ENCODE measurements at places on chromosomes 2 and 18.

GRCh38 chr18:32550963-32551362 is 80.3 kb upstream of the GAREM1 start:
- no peak for DNase-seq

- no peak for DNase-seq
Measured at GRCh38 chr18:73848656-73849055, 299.0 kb downstream of the FBXO15 start.

DNA sequence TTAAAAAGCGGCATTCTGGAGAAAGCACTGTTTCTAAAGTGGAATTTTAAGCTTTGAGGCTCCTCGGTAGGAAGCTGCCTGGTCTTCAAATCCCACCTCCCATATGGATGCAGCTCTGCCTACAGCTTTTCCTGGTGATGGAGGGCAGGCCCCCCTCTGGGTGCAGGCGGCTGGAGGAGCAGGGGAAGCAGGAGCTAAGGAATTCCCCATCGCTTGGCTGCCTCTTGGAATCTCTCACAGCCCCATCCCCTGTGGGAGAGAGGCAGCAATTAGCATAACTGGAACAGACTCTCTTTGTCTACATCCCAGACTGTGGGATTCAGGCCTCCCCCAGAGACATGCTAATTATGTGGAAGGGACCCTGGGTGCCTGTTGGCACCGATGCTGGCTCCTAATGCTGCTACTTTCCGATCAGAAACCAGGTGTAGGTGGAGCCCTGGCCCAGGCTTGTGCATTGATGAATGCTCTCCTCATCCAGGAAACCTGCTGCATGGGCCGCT is 51.3 kb downstream of the LIPG start:
- no peak for DNase-seq

DNA sequence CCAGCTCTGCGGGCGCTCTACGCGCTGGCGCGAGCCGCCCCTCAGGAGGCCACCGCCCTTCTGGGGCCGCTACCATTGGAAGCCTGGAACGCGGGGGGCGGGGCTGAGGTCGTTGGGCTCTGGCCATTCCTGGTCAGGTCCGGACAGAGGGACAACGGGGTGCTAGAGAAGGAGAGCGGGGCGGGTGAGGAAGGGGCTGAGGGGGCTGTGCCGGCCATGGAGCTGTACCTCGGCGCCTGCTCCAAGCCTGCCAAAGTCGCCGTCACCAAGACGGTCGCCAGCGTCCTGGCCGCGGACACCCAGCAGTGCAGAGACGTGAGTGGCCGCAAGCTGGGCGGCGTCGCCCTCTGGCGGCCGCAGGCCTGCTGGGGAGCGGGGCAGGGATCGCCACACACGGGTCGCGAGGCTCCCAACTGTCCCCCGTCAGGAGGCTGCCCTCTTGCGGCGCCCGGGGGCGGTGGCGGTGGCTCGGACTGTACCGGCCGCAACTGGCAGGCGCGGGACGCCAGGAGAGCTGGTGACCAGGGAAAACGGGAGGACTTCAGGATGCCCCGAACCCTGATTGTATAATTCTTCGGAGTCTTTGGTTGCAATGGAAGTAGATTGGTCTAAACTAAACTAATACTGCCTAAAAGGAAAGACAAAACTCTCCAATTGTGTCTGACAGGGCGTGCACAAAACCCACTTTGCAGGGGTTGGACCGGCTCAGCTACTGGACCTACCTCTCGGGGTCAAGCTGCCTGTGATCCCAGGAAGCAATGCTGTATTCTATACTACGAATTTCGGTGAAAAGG is at the start of gene FSIP2:
FSIP2 (plus strand) TSS at position 126 of the 794 bp plus-strand sequence; CDS start at position 217, 91 bp downstream.
- no peak for DNase-seq

- DNase-seq, result no peak
Measured at GRCh38 chr2:54083021-54083420, 32.4 kb upstream of the ACYP2 start.

GRCh38 chr2:137172162-137172561 is 406.8 kb downstream of the THSD7B start:
- DNase-seq, result no peak

GRCh38 chr2:241736111-241736510 is 1.7 kb downstream of the D2HGDH start:
- no peak for DNase-seq

- DNase-seq, result no peak
Measured at GRCh38 chr2:217286833-217287232, 427.0 kb upstream of the TNP1 start.

- DNase-seq, result no peak
Measured at GRCh38 chr2:172106108-172106961, 3.6 kb upstream of the DLX2 start.

GRCh38 chr2:192000196-192000980 is 153.5 kb upstream of the CAVIN2 start:
- no peak for DNase-seq

- DNase-seq, result no peak
Measured at GRCh38 chr18:46761059-46761769, 4.4 kb upstream of the ST8SIA5 start.

GRCh38 chr18:21298351-21298750 is 56.3 kb downstream of the GREB1L start:
- DNase-seq, result no peak

DNA sequence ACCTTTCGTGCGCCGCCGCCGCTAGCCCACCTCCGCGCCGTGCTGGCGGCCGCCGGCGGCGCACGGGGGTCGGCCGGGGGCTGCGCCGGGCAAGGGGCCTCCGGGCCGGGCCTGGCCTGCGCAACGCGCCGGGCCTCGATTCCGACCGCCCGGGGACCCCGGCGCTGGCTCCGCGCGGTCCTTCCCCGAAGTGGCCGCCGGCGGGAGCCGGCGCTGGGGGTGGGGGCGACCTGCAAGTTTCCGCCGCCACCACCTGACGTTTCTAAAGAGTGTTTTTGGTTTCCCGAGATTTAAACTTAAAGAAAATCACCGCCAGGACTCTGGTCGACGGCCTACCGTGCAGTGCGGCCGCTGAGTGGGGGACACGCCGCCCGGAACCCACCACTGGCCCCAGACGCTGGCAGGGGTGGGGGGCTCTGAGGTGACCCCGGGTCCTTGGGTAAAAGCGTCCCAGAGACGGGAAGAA is 3.8 kb upstream of the GATA6 start:
- DNase-seq, result no peak

All from activated effector memory CD4-positive, alpha-beta T cell treated with Interleukin-2 at 50 U/mL for 16 hours (primary cell).